ENCODE measurements at places on chromosomes 13 and 19. TPM values are rescaled to one million over a fixed set of nuclear protein-coding genes. Genes with fewer than 3 reads are reported as not detected.

DNA sequence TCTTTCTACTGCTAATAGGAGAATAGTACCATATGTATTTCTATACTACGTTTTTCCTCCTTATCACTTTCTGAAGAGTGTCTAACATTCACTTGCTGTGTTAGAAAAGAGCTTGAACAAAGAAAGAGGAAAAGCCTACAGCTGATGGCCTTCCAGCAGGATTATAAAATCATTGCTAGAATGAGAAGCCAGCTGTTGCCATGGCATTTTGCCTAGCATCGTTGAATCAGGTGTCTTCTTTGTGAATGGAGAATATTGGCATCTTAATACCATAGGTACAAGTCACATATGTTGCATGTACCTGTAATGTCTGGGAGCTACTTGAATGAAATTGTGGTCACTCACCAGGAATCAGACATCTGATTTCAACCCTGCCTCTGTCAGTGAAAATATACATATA is 1174.9 kb downstream of the PCDH17 start:
- DNase-seq: no peak

SYCN gene
- total RNA-seq: not detected

LHB gene
- total RNA-seq: 0.68 TPM

- no peak for DNase-seq
These were observed 60.0 kb downstream of the TEX29 start for GRCh38 chr13:111380431-111380830.

- no peak for DNase-seq
These were observed 101.1 kb downstream of the DNAJC15 start for GRCh38 chr13:43124490-43124889.

DNA sequence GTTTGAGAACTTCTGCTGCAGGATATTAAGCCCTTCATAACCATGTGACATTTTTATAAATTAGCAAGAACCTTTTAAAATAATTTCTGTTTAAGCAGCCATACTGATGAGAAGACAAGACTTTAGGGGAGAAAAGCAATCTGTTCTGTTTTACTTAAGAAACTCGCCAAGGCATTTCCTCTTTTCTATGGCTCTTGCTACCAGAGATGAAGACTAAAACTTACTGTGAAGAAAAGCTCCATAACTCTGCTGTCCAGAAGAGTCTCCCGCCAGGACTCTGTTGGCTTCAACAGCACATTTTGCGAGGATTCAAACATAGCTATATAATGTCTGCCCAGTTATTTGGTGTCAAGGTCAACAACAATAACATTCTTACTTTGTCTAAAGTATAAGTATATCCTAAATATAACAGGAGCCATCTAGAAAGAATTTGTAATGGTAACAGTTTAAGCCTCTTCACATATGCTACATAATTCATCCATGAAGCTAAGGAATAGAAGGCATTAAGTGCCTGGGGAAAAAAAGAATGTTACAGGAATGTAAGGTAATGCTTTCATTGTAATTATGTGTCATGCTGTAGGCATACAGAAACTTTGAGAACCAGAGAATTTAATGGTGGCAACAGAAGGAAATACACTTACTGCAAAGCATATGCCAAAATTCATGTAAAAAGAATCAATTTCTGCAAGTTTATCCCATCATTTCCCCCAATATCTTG is 53.2 kb upstream of the EEF1AKMT1 start:
- DNase-seq: no peak

ZNF99 gene
- not detected for total RNA-seq

- peak; percentile 49 for DNase-seq
These were observed 15.1 kb upstream of the CEACAM4 start for GRCh38 chr19:41641879-41642485.

GRCh38 chr19:10677751-10678150 is 23.5 kb upstream of the QTRT1 start:
- no peak for DNase-seq

DNA sequence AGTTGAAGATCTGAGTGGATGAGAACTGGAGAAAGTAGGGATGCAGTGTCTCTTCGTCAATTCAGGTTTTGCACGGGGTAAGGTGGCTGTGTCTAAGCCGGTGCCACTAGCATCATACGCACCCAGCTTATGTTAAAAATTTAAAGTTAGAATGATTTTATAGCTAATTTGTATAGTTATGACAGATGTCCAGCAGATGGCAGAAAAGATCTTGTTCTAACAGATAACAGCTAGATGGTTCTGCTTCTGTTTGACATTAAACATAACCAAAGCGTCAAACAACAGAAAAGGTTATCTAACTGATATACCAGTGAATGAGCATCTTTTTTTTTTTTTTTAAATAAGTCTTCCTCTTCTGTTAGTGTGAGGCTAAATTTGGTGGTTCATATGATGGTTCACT is 18.8 kb upstream of the EDDM13 start:
- peak; percentile 66 for DNase-seq

DNA sequence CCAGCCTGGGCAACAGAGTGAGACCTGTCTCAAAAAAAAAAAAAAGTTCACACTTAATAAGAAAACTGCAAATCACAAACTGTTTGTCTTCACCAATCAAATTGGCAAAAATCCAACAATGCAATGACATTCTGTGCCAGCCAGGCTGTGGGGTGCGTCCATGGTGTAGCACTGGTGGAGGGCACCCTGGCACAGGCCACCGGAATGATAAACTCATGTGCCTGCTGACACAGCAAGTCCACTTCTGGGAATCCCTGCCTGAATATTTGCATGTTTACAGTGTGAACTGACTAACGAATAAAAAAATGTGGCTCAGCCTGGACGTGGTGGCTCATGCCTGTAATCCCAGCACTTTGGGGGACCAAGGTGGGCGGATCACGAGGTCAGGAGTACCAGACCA is 1.6 kb upstream of the LRRC25 start:
- DNase-seq: peak; percentile 45

GRCh38 chr13:77016888-77017623 is 9.9 kb downstream of the FBXL3 start:
- no peak for DNase-seq

GRCh38 chr19:33860312-33861090 is 63.8 kb downstream of the KCTD15 start:
- DNase-seq: peak; percentile 21

- peak; percentile 56 for DNase-seq
These were observed 26.3 kb downstream of the SIPA1L3 start for GRCh38 chr19:37932985-37933936.

GRCh38 chr13:63156816-63157215 is 1741.2 kb upstream of the PCDH20 start:
- no peak for DNase-seq

DNA sequence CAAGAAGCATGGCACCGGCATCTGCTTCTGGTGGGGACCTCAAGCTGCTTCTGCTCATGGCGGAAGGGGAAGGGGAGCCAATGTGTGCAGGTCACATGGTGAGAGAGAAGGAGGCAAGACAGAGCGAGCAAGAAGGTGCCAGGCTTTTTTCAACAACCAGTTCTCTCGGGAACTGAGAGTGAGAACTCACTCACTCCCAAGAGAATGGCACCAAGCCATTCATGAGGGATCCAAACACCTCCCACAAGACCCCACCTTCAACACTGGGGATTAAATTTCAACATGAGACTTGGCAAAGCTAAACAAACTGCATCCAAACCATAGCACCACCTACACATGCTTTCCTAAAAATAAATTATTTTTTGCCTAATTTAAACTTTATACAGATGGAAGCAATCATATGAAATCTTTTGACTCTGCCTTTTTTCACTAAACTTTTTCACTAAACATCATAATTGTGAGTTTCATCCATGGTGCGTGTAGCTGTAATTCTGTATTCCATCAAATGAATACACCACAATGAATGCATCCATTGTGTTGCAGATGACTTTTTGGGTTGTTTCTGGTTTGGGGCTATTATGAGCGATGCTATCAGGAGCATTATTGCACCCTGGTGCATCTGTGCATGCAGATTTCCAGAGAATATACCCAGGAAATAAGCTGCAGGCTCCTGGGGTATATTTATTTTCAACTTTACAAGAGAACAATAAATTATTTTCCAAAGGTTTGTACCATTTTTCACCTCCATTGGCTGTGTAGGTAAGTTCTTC is 14.6 kb upstream of the IPO5 start:
- DNase-seq: no peak

PEG3 gene
- 0.59 TPM for total RNA-seq

LILRA2 gene
- not detected for total RNA-seq

ZNF583 gene
- total RNA-seq: 2.1 TPM

DNA sequence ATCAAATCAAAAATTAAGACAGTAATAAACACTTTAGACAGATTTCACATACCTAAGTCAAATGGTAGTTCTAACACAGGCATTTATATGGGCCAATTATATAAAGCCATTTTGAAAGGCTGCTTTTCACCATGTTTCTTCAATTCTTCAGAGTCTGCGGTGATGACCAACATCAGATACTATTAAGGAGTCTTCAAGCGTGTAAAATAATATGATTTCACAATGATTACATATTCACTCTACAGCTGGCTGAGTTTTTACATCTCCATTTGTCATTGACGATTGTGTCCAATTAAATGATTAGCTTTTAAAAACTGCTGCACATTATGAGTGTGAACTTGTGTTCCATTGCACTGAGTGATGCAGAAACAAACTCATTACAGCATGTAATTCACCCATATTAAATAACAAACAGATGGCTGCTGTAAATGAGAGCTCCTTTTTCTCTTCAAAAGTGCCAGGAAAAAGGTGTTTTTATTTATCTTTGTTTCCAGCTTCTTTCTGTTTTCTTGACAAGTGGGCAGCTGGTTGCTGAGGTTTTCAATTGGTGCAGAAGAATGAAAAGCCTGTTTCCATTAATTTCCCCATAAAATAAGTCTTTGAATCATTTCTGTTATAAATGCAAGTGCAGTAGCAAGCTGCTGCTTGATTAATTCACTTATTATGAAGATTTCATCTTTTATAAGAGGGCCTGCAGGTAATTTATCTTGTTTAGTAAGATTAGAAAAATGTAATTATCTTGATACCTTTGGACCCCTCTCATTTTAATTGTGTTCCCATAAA is 676.1 kb upstream of the KLHL1 start:
- no peak for DNase-seq

MAP4K1 gene
- 0.39 TPM for total RNA-seq

GRCh38 chr19:54955376-54955775 is 8.0 kb upstream of the NLRP7 start:
- peak; percentile 18 for DNase-seq

- no peak for DNase-seq
These were observed 5.9 kb upstream of the RUBCNL start for GRCh38 chr13:46392967-46393366.

GRCh38 chr19:48900477-48901406 is 630 bp downstream of the NUCB1 start:
- DNase-seq: peak; percentile 48

DNA sequence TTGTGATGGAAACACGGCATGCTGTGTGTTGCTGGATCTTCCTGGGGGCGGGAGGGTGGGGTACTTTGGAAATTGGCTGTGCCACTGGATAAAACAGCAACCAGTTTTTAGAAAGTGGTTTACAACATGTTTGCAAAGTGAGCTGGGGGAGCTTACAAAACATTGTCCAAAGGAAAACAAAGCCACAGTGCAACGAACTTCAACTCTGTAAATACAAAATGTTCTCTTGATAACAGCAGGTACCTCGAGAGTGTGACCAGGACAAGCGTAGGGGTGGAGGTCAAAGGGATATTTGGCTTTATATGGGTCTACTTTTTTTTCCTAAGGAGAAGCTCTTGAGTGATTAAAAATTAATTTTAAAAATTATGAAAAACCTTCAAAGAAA is 2.5 kb downstream of the IGSF23 start:
- DNase-seq: no peak

- no peak for DNase-seq
These were observed 53.1 kb downstream of the C1QTNF9 start for GRCh38 chr13:24362435-24362952.

DNA sequence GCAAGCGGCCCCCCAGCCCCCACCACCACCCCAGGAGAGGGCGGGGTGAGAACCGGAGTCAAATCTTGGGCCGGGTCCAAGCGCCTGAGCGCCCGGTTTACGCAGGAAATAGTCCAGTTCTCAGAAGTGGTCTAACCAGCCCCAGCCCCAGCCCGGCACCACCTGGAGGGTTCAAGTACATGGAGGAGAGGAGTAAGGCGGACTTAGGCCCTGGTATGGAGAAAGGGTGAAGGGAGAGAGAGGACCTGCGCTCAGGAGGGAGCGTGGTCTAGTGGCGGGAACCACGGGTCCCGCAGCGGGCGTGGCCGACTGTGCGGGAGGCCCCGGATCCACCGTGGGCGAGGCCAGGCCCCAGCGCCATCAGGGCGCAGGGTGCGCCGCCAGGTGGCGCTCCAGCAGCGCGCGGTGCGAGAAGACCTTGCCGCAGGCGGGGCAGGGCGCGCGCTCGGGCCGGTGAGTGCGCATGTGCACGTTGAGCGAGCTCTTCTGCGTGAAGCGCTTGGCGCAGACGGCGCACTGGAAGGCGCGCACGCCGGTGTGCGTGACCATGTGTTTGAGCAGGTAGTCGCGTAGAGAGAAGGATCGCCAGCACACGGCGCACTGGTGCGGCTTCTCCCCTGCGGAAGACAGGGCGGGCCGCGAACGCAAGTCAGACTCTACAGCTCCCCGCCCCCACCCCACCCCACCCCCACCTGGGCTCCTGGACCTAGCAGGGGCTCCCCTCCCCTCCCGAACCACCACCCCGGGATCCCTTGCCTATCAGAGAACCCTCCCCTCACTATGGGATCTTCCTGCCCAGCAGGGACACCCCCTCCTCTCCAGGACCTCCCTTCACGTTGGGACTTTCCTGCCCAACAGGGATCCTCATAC is 2.1 kb upstream of the SLC27A5 start:
- DNase-seq: no peak

DNA sequence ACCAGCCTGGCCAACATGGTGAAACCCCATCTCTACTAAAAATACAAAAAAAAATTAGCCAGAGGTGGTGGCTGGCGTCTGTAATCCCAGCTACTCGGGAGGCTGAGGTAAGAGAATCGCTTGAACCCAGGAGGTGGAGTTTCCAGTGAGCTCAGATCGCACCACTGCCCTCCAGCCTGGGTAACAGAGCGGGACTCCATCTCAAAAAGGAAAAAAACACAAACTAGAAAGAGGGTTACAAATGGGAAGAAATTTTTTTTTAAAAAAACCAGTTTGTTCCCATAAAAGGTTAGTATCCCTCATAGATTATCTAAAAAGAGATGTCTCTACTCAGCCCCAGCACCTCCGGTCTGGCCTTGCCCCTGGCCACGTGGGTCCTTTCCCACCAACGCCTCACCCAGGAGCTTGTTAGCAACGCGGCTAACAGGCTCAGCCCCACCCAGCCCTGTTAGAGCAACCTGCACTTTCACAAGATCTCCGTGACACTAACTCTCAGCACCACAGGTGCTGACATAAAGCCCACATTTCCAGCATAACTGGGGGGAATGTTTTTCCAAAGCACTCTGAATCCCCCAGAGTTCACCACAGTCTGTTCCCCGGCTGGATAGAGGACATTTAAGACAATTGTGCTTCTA is 4.3 kb downstream of the DMKN start:
- DNase-seq: no peak

- DNase-seq: no peak
These were observed 476.2 kb downstream of the KLF12 start for GRCh38 chr13:73657821-73658540.

DNA sequence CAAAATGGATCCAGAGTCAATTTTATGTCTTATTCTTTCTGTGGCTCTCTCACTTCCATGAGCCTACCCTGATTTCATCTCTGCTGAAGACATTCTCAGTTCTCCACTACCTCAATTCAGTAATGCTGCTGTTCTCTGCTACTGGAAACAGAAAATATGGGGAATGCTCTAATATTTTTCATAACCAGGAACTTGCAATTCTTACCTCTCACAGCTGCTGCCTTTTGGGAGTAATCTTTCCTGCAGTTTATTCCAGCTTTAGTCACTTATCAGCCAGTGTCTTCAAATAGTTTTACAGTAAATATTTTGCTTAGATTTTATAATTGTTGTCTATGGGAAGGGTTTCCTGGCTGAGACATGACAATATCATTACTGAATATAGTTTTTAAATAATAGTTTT is 145.1 kb upstream of the UFM1 start:
- no peak for DNase-seq
